ENCODE measurements at places on chromosomes 7 and 10.

- peak; percentile 45 for DNase-seq
These were observed 15.7 kb downstream of the UNCX start for GRCh38 chr7:1248143-1248915.

DNA sequence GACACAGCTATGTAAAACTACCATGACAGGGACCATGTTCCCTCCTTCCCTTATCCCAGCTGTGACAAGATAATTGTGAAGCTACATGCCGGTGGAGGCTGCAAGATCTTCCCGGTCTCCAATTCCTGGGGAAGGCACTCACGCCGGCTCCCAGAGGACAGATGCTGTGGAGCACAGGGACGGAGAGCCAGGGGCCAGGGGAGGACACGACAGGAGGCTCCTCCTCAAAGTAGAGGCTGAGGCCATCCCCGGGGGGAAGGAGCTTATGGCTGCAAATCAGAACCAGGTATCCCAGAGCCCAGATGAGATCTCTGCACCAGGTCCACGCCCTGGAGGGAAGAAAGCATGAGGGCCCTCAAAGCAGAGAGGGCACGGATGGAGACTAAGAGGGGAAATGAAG, 286.2 kb downstream of the TCERG1L start:
- no peak for DNase-seq

- no peak for DNase-seq
These were observed 492.5 kb downstream of the ARL4A start for GRCh38 chr7:13179775-13180523.

- no peak for DNase-seq
These were observed 428.2 kb downstream of the PARD3 start for GRCh38 chr10:34386921-34387320.

DNA sequence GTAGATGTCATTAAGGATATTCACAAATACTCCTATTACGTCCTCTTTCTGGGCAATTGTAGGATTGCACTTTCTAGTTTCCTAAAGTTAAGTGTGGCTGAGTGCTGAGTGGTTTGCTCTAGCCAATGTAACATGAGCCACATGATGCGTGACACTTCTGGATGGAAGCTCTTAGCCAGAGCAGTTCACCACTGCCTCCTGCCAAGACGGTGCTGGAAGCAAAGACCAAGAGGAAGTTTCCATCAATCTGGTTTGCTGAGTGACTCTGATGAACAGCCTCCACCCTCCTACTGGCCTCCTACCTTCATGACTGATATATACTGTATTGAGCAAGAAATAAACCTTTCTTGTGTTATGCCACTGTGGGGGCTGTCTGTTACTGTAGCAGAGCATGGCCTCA, 318.1 kb downstream of the KCNMA1 start:
- no peak for DNase-seq

DNA sequence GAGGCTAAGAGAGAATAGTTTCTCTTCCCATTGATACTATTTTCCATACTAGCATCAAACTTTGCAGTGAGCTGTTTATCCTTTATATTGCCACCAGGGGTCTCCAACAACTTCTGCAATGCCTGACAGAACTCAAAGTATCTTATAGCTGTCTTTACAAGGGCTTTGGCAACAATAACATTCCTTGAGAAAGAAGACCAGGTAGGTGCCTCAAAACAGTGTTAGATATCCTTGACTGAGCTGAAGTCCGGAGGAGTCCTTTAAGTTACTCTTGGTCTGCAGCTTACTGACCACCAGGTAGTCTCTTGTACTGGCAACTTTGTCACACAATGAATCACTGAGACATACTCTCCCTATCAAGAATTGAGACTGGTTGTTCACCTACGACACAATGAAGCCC, 30.0 kb upstream of the TES start:
- no peak for DNase-seq

DNA sequence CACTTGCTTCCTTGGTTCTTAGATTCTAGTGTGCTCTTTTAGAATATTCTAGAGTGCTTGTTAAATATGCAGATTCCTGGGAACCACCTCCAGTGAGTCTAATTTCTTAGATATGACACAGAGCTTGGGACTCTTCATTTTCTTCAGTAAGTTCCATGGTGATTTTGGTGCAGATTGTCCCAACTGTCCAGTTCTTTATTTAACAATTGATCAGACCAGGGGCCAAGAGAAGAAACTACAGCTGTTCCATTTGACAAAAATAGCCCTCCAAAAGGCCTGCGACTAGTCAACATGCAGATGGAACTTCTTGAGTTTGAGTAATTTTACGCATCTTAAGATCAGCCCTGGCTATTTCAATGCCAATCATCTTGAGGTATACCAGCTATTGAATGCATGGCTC, 760.7 kb downstream of the LRMDA start:
- no peak for DNase-seq

DNA sequence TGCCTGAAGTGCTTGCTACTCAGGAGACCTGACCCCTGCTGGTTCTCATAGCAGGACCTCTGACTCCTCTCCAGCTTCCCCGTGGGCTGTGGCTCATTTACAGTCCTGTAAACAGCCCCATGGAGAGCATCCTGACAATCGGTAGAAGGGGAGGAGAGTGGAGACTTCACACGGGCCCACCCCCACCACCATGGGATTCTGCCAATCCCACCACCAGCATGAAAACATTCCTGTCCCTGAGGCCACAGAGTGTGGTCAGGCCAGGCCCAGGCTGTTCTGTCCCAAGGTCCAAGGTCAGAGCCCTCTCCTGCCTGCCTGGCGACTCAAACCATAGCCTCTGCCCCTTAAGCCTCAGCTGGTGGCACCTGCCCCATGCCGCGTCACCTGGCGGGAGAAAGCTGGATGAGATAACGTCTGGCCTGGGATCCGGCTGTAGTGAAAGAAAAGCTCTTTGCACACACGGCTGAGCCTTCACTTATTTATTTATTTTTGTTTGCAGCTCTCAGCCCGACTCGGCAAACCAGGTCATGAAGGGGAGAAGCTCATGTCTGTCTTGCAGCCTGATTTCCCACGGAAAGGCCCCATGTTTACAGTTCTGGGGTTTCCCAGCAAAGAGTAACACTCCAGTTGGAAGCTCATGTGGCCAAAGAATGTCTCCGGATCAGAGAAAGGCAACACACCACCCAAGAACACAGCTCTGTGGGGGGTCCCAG, 293.6 kb upstream of the ZMIZ1 start:
- DNase-seq = peak; percentile 87

GRCh38 chr7:82166260-82167015, 277.1 kb downstream of the CACNA2D1 start:
- peak; percentile 80 for DNase-seq

DNA sequence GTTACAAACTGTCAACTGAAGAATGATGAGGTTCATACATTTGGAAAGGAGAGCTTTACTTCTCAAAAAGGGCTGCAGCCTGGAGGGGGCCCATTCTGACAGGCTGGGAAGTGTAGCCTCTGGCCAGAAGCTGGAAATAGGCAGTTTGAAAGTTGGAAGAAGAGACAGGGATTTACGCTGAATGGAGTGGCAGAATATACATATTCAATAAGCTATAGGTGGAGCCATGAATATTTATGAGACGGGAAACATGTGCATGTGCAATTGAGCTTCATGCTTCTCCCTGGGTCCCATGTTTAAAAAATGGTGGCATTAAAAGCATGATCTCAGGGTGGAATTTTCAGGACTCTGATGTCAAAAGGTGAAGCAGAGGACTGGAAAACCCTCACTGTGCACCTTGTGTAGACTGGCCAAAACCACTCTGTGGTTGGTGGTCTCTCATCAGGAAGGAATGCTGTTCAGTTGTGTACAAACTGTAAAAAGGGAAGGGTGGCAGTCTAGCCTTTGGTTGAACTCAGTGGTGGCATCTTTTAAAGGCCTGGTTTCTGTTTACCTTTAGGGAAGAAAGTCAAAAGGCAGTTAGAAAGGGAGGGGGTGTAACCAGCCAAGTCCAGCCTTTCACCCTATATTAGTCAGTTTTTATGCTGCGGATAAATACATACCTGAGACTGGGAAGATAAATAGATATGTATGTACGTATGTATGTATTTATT, 7.2 kb upstream of the ACTR3B start:
- DNase-seq = no peak

DNA sequence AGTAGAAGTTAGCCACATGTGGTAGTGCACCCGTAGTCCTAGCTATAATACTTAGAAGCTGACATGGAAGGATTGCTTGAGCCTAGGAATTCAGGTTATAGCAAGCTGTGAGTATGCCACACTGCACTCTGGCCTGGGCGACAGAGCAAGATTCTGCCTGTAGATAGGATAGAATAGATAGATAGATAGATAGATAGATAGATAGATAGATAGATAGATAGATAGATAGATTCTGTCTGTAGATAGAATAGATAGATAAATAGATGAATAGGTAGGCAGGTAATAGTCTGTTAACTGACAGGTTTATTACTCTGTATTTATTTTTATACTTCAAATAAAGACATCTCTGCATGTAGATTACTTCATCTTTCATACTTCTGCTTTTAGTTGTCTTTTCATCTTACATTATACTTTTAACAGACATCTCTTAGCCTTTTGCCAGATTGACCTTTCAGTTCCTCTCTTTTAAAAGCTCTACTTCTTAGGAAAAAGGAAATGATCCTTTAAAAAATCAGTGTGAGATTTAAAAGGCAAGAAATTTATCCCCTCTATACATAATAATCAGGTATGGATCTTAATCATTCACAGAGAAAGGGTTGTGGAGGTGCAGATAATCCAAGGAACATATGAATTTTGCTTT, 31.8 kb downstream of the CCAR1 start:
- no peak for DNase-seq

- DNase-seq = no peak
These were observed 8.7 kb upstream of the LIPM start for GRCh38 chr10:88793712-88794299.

- peak; percentile 76 for DNase-seq
These were observed 180.9 kb downstream of the REEP3 start for GRCh38 chr10:63702092-63702491.

DNA sequence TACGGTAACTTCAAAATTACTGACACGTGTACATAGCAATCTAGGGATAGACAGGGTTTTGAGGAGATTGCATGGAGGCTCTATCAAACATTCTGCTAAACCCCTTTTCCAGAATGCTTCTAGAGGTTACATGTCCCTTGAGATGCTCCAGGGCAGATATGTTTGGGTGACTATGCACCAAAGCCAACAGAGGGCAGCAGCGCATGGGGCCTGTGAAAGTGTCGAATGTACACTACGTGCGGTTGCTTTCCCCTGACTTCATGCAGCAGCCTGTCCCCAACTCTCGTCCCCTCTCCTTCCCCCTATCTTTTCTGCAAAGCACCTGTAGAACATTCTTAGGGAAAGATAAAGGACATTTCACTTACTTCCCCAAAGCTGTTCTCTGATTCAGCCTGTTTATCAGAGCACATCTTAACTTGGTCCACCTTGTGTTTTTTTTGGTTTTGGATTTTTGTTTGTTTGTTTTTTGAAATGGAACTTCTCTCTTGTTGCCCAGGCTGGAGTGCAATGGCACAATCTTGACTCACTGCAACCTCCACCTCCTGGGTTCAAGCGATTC, 90.2 kb downstream of the UBE3C start:
- no peak for DNase-seq

- DNase-seq = no peak
These were observed 6.7 kb downstream of the TES start for GRCh38 chr7:116216956-116217571.

- DNase-seq = no peak
These were observed 20.6 kb downstream of the CALML3 start for GRCh38 chr10:5545426-5545777.

GRCh38 chr7:34463830-34464229, 194.2 kb upstream of the NPSR1 start:
- DNase-seq = no peak
